ENCODE measurements at places on chromosomes 7 and 10.

DNA sequence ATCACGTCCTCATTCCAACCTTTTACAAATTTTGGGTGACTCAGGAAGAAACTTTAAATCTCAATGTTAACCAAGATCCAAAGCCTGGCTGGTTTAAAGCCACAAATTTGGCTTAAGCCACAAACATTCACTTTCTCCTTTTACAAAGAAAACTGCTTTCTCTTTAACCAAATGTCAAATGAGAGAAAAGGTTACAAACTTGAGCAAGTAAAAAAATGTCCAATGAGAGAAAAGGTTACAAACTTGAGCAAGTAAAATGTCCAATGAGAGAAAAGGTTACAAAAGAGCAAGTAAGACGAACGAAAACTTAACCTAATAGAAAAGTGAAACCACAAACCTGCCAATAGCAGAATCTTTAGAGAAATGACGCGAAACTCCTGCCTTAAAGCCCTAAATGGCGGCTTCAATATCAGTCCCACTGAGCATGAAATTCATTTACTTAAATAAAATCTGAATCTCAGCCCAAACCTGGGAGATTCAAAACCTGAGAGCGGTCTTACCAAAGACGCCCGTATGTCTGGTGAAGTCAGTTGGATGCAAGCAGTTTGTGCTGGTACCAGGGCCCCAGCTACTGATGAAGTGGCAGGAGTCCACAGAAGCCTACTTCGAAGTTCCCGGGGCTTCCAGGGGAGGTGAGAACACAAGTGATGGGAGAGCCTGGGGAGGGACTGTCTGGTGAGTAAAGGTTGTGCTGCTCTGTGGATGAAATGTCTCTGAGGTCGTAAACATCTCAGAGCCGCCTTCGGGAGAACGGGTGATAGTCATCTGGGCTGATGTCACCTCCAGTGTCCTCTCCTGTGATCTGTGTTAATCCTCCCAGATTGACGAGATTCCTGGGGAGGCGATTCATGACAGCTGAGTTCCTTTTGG is 74.6 kb downstream of the PAXIP1 start:
- peak; percentile 96 for DNase-seq

DNA sequence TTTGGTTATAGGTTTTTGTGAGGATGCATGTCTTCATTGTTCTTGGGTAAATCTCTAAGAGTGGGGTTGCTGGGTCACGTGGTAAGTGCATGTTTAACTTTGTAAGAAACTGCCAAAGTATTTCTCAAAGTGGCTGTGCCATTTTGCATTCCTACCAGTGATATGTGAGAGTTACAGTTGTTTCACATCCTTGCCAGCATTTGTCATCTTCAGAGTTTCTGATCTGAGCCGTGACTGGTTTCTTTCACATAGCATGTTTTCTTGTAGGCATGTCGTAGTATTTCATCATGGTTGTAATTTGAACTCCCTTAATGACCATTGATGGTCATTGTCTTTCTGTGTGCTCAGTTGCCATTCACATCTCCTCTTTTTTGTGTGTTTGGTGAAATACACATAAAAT is 286.0 kb downstream of the RNLS start:
- no peak for DNase-seq

GRCh38 chr7:100674411-100675104 is 1.0 kb downstream of the GNB2 start:
- peak; percentile 32 for DNase-seq

- no peak for DNase-seq
Measured at GRCh38 chr7:143882020-143882603, 19.9 kb downstream of the TCAF1 start.

DNA sequence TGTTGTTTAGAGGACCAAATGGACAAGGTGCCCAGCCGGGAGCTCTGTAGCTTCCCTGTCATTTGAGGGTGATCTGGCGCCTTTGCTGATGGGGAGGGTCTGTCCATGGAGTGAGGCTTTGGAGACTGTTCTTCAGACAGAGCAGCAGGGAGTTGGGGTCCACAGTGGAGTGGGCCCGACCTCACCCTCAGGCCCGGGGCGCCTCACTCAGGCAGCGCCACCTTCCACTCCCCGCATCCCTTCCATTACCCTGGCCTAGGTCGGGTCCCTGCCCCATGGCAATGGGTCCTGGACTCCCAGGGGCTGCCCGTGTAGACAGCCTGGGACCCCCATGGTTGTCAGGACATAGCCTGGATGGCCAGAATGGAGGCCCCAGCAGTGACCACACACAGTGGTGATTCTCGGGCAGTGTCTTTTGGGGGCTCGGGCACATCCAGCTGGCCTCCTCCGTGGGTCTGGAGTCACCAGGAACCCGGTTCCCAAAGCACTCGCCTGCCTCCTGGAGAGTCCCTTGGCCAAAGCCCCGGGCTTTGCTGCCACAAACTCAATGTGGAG is 38.5 kb downstream of the TCERG1L start:
- DNase-seq = no peak

GRCh38 chr10:43407576-43408330 is 1.2 kb downstream of the HNRNPF start:
- peak; percentile 87 for DNase-seq

DNA sequence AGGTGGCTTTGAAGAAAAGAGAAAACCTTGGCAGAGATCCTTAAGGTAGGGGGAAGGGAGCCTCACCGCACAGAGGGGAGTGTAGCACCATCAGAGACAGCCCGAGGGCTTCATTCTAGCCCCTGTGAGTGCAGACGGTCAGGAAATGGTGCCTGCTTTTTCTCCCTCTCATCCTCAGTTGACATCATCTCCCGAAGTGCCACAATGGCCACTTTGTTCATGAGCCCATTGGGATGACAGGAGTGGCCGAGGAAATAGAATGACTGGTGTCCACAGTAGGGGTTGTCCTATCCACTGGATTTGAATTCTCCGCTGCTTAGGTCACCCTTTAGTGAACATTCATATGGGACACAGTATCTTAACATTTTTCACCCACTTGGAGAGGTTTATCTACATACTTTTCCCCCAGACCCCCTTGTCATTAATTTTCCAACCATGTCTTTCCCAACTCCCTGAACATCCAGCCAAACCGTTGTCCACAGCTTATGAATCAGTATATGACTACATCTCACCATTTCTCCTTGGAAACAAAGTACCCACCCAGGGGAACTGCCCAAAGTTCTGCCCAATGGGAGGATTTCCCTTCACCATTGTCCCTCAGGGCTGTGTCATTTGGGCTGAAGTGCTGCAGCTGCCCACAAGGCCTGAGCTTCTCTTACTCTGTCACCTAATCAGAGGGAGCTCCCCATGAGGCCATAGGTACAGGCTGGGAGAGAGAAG is 108.8 kb downstream of the ADCY1 start:
- no peak for DNase-seq

DNA sequence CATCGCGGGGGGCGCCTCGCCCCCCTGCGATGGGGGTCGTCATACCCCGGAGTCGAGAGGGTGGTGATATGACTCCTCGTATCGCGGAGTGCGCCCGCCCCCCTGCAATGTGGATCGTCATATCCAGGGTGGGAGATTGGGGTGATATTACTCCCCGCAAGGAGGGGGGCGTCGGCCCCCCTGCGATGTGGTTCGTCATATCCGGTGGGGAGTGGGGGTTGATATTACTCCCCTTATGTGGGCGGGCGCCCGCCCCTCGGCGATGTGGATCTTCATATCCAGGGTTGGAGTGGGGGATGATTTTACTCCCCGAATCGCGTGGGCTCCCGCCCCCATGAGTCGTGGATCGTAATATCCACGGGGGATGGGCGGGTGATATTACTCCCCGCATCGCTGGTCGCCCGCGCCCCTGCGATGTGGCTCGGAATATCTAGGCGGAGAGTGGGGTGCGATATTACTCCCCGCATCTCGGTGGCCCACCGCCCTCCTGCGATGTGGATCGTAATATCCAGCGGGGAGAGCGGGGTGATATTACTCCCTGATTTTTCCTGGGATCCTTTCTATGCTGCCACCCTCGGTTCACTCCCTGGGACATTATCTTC is 36.9 kb downstream of the MEIG1 start:
- no peak for DNase-seq

DNA sequence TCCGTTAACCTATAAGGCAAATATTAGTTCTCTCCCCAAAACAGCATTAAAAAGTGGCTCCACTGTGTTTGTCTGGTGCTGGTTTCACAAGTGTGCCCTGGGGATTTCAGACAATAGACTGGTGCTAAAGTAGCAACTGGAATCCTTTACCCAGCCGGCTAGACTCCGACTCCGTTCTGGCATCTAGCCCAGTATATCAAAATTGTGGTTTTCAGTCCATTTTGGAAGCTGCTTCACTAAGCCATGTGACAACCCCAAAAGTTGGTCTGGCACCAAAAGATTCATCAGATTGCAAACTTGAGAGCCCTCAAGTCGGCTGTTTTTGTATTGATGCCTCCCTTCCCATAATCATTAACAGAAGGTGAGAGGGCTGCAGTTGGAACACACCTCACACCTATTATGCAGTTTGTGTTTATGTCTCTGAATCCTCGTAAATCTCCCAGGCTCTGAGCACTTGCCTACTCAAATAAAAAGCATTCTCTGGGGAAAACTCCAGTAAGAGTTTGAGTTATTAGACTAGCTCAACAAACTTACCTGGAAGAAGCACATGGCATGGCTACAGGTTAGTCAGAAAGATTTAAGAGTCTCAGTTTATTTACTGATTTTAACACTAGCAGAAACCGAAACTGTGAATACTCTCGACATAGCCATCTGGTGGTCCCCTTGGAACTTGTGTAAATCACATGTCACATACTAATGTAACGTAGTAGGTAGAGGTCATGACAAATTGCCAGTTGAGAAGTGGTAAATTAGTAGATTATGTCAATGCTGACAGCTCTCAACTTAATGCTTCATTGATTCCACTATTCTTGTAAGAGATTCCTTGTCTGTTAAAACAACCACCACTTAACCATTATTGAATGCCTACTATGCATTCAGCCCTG is 14.8 kb upstream of the WNT16 start:
- DNase-seq = no peak

DNA sequence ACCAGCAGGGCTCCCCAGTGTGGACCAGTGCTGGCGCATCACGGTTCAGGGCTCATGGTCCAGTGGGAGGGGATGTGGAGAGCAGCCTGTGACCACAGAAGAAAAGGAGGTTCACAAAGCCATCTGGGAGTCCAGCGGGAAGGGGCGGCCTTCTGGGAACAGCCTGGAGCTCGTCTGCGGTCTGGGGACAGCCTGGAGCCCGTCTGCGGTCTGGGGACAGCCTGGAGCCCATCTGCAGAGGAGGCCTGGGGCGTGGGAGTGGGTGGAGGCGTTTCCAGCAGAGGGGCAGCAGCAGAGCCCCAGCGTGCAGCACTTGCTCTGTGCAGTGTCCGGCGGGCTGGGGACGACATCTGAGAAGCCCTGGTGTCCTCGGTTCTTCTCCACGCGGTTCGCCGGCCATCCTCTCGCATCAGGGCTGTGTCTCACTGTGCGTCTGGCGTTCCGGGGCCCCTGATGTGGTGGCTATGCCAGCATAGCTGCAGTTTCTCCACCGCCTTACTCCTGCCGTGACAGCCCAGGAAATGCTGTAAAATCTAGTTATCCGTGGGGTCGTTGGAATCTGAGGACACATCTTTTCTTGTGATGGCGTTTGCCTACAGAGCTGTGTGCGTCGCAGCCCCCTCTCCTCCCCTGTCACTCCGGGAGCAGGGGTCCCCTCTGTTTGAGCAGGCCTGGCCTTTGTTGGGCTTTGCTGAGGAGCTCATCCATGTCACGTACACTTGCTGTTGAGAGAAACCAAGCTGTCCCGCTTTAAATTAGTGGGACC is 104.6 kb downstream of the INPP5A start:
- DNase-seq = no peak

GRCh38 chr7:15801041-15801440 is 114.6 kb upstream of the MEOX2 start:
- no peak for DNase-seq

GRCh38 chr10:121830101-121830500 is 97.7 kb downstream of the ATE1 start:
- no peak for DNase-seq

DNA sequence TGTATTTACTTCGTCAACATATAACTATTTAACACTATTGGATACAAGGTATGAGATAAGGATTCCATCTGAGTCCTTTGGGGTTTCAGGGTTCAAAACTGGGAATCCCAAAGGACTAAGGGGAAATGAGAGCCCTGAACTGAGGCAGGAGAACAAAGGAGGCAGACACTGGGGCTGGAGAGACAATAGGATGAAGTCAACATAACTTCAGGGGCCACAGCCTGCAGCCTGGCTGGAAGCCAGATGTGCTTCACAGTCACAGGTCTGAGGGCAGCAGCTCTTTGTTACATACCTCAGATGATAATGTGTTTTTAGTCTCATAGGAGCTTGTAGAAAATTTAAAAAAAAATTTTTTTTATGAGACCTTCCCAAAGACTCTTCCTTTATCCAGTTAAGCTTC is 73.3 kb downstream of the NRF1 start:
- DNase-seq = no peak

- no peak for DNase-seq
Measured at GRCh38 chr7:17965603-17966002, 25.3 kb upstream of the SNX13 start.

DNA sequence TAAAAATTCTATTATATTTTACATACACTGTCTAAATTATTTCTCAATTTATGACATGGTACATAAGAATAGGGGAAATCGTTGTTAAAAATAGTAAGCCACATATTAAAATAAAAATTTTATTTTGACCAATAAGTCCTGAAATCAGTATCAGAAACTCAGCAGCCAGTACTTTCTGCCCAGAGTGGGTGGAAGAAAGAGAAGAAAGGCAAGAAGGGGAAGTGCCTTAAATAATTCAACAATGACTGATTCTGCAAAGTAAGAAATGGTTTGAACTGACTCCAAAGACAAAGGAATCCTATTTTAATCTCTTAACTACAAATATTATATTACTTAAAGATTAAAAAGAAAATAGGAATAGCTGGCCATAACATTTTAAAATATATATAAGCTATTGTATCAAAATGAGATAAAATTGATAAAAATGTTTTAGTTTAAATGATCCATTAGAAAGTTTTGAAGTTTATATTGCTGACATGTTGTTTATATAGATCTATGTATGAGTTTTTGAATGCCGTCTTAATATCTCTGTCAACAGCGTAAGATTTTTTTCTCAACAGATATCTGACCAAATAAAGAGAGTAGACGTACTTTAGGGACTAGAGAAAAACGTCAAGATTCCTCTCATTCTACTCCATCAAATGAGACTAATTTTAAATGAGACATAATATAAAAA is 30.2 kb upstream of the NRCAM start:
- DNase-seq = no peak

GRCh38 chr10:11447586-11447985 is 163.9 kb downstream of the USP6NL start:
- DNase-seq = no peak

- no peak for DNase-seq
Measured at GRCh38 chr10:69640196-69640980, 10.3 kb downstream of the FAM241B start.

GRCh38 chr10:4835494-4835918 is 9.5 kb downstream of the AKR1E2 start:
- no peak for DNase-seq

DNA sequence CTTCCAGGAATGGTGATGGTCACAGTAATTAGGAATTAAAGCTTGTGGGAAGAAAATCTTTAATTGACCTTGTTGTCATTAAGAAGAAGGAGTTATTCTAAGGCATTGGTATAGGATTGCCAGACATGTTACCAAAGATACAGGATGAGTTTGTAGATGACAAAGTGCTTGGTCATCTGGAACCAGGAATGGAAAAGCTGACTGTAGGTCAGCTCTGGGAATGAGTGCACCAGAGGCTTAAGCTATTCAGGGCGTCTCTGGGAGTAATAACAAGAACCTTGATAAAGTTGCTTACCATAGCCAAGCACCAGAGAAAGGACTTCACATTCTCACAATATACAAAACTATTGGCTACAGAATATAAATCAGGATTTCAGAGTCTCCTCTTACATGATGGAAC is 89.0 kb downstream of the PHTF2 start:
- DNase-seq = no peak

- DNase-seq = peak; percentile 59
Measured at GRCh38 chr10:103884681-103885139, 29.3 kb upstream of the SH3PXD2A start.

All from hematopoietic multipotent progenitor cell treated with erythropoietin and hydrocortisone succinate and interleukin-3 and kit ligand, for 15 days (in vitro differentiated cells).